ENCODE measurements at places on chromosomes 7 and 10. TPM values are rescaled to one million over a fixed set of nuclear protein-coding genes. Genes with fewer than 3 reads are reported as not detected.

HNRNPH3 gene
- 46.0 TPM for total RNA-seq

STEAP2 gene
- 3.5 TPM for total RNA-seq

PNLIPRP3 gene
- total RNA-seq = not detected

ATP6V0E2 gene
- 142 TPM for total RNA-seq

TEX47 gene
- total RNA-seq = not detected

DENND2A gene
- not detected for total RNA-seq

CTAGE6 gene
- not detected for total RNA-seq

AASS gene
- 43.9 TPM for total RNA-seq

ZSCAN25 gene
- 16.8 TPM for total RNA-seq

HILPDA gene
- total RNA-seq = 11.1 TPM

C7orf57 gene
- not detected for total RNA-seq

SPDYE2 gene
- not detected for total RNA-seq

PANK1 gene
- 46.5 TPM for total RNA-seq
